ENCODE measurements at places on chromosomes 1 and 21. TPM values are rescaled to one million over a fixed set of nuclear protein-coding genes. Genes with fewer than 3 reads are reported as not detected.

DNA sequence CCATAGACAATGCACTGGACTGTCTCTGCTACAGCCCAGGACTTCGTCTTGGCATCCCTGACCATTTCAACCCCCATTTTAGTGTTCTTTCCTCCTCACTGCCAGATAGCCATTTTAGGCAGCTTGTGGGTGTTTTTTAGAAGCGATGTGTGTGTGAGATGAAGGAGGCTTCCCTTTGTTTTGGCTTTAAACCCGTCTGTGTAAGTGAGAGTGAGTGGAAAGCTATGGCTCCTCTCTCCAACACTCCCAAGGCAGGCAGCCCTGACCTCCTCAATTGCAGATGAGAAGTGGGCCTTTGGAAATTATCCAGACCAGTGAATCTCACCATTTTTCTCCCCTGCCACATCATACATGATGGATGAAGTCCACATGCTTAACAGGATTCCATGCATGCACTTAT is 70.3 kb upstream of the PGBD5 start:
- no peak overlapping the region for H3K27ac ChIP-seq
- H3K36me3 ChIP-seq = no peaks in the 10 kb centered on the region
- no peaks in the 10 kb centered on the region for H3K4me1 ChIP-seq
- DNase-seq = no peak
- no peak overlapping the region for H3K4me3 ChIP-seq

DNA sequence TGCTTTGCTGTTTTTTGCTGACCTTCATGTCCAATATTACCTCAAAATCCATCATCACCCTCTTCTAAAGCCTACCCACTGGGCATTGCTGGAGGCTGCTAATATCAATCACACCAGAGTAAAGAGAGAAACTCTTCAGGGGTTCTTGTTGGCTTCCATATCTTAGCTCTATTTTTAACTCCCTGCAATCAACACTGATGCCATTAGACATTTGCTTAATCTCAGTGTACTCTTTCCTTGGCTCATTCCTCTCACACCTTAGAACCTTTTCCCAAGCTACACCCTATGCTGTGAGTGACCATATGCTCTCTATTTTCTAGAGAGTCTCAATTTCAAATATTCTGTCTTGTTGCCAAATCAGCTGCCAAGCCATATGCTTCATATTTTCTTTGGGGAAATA is 40.6 kb upstream of the RABGAP1L start:
- H3K27ac ChIP-seq = no peak overlapping the region
- no peak for DNase-seq
- no peaks in the 10 kb centered on the region for H3K4me1 ChIP-seq

DNA sequence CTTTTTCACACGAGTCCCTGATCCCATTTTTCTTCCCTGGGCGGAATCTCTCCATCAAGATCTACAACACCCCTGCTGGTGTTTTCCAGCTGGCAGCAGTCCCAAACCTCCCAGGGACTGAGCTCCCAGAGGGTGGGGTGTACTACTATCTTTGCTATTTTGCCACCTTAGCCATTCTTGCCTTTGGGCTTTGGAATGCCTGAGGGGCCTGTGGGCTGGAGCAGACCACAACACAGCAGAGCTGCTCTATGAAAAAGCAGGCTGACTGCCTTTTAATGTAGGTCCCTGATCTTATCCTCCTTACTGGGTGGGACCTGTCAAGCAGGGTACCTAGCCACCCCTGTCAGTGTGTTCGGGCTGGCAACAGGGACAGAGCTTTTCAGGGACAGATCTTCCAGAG is 91.9 kb downstream of the KCNT2 start:
- DNase-seq = no peak
- no peaks in the 10 kb centered on the region for H3K4me1 ChIP-seq
- no peak overlapping the region for H3K4me3 ChIP-seq

- no peak overlapping the region for H3K4me3 ChIP-seq
- no peak overlapping the region for H3K27ac ChIP-seq
- no peaks in the 10 kb centered on the region for H3K4me1 ChIP-seq
- no peaks in the 10 kb centered on the region for H3K27me3 ChIP-seq
- no peaks in the 10 kb centered on the region for H3K36me3 ChIP-seq
Measured at GRCh38 chr1:68361346-68361910, 88.3 kb downstream of the RPE65 start.

DNA sequence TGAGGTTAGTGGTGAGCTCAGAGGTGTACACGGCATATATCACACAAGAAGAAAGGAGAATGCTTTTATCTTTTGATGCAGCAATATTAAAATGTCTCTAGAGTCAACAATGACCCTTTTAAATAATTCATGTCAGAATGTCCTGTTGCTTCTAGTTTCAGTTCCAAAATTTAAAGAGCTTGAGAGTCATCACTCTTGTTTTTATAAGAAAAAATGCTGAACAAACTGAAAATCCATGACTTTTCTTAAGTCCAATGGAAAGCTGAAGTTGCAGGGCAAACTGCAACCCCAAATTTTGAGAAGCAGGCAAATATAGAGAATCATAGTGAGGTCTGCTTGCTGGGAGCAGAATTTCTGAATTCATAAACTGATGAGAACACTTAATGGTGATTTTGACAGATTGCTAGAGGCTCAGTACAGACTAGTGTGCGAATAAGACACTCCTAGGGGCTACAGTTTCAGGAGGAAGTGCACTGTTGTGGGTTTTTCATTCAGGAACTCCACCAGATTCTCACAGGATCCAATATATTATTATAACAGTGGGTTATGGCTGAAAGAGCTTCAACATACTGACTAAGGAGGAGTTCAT is 135.1 kb downstream of the CLIC6 start:
- DNase-seq = no peak
- H3K27ac ChIP-seq = peak overlapping the region; percentile 62
- peaks cover 79% of the 10 kb centered on the region for H3K4me1 ChIP-seq
- no peaks in the 10 kb centered on the region for H3K27me3 ChIP-seq

DNA sequence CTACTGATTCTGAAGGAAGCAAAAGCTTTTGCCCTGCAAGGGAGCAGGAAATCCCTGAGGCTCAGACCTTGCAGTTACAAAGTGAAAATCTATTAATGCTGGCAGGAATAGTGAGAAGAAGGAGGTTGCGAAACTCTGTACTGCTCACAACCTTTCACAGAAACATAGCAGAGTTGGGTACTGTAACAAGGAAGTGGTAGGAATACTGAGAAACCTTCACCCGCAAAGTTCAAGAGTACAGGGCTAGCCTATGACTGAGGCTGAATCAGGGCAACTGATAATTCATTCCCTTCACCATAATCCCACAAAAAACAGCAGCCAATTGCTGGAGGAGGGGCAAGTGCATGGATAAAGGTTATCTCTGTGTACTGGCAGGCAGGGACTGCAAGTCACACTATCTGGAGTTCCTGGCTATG is 23.9 kb upstream of the KCTD3 start:
- no peaks in the 10 kb centered on the region for H3K27me3 ChIP-seq
- no peak overlapping the region for H3K4me3 ChIP-seq
- DNase-seq = no peak
- H3K36me3 ChIP-seq = no peaks in the 10 kb centered on the region
- no peak overlapping the region for H3K27ac ChIP-seq

GRCh38 chr1:228471762-228472398 is 15.3 kb upstream of the RNF187 start:
- no peak for DNase-seq
- no peaks in the 10 kb centered on the region for H3K36me3 ChIP-seq
- no peak overlapping the region for H3K4me3 ChIP-seq
- no peaks in the 10 kb centered on the region for H3K4me1 ChIP-seq

DNA sequence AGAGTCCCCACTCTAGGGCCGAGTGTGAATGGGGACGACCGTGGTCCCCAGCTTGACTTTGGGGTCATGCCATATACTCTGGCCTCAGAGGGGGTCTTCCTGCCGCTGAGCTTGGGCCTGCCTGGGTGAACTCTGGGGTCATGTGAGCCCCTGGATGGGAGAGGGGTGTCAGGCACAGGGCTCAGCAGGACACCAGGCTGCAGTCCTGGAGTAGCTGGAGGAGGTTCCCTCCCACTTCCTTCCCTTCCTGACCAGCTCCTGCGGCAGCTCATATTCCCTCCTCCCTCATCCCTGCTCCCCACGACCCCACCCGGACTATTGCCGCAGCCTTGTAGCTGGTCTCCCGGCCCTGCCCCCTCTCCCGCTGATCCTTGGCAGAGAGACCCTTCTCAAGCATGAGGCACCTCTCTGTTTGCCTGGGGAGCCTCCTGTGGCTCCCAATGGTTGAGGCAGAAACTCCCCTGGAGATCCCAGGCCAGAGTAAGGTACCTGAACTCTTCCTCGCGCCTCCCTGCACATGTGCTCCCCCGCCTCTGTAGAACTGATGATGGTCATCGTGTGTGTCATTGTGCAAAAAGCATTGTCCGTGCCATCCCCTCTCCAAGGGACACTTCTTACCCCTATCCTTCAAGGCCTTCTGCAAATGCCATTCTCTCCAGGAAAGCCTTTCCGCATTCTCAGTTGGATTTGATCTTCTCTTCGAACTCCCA is 1.8 kb downstream of the TNFRSF1B start:
- no peak for DNase-seq
- H3K27me3 ChIP-seq = peaks cover 32% of the 10 kb centered on the region
- H3K4me3 ChIP-seq = no peak overlapping the region

GRCh38 chr1:193251950-193252349 is 65.5 kb upstream of the B3GALT2 start:
- no peaks in the 10 kb centered on the region for H3K4me1 ChIP-seq
- H3K27me3 ChIP-seq = no peaks in the 10 kb centered on the region
- DNase-seq = no peak
- peaks cover 8% of the 10 kb centered on the region for H3K36me3 ChIP-seq
- H3K27ac ChIP-seq = no peak overlapping the region

DNA sequence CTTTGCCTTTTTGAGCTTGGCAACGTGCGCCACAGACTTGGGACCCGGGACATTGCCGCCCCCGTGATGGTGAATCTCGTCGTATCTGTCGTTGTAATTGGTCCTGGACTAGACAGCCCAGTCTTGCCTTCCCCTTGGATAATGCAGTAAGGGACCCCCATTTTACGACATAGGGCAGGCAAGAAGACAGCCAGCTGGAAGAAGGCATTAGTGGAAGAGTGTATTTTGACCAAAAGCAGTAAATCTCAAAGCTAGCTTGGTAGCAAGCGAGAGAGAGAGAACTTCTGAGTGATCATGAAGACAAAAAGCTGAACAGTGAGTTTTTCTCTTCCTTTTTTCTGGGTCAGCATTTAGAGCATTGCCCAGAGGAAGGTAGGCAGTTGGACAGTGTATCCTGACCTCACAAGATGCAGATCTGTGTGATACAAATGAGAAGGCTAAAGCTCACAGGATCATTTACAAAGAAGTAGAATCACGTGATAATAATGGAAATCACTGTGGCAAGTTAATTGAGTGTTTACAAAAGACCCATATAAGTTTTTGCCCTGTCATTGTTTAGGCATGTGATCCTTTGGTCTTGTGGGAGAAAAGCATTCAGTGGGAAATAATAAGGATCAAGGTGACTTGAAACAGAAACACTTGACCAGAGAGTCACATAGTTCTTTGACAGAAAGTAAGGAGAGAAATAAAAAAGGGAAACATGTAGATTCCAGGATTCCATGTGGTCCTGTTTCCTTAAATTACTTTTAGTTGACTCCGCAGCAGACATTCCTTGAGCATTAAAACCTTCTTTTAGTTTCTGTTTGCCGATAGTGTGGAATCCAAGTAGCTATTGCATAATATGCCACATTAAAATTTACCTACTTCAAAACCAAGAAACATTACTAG is 66.3 kb downstream of the CNST start:
- peaks cover 2% of the 10 kb centered on the region for H3K36me3 ChIP-seq
- no peak overlapping the region for H3K27ac ChIP-seq
- no peaks in the 10 kb centered on the region for H3K4me1 ChIP-seq
- no peaks in the 10 kb centered on the region for H3K27me3 ChIP-seq

DNA sequence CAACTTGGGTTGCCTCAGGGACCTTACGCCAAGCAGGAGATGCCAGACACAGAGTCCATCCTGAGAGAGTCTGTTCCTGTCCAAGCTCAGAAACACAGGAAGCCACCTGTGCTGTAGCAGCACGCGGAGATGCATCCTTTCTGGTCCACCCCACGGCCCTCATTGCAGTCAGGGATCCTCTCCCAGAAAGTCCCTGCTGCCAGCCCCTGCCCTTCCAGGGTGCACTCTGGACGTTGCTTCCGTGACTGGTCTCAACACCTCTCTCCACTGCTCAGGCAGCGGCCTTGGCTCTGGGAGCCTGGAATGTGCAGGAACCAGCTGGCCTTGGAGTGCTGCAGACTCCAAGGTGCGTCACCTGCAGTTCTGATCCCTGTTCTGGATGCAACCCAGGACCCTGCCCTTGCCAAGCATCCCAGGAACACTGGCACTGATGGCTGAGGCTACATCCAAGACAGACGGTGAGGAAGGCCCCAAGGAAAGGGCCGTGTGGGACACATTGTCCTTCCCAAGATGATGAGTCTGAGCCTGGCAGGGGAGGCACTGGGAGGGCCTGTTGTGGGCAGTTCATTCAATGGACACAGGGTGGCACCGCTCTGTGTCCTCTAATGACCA is 21.7 kb upstream of the COL6A1 start:
- no peak for DNase-seq
- H3K4me3 ChIP-seq = no peak overlapping the region
- no peak overlapping the region for H3K27ac ChIP-seq
- H3K4me1 ChIP-seq = no peaks in the 10 kb centered on the region
- H3K27me3 ChIP-seq = peaks cover 7% of the 10 kb centered on the region

- no peaks in the 10 kb centered on the region for H3K36me3 ChIP-seq
- no peaks in the 10 kb centered on the region for H3K4me1 ChIP-seq
Measured at GRCh38 chr21:33022828-33023573, 2.7 kb upstream of the OLIG2 start.

DNA sequence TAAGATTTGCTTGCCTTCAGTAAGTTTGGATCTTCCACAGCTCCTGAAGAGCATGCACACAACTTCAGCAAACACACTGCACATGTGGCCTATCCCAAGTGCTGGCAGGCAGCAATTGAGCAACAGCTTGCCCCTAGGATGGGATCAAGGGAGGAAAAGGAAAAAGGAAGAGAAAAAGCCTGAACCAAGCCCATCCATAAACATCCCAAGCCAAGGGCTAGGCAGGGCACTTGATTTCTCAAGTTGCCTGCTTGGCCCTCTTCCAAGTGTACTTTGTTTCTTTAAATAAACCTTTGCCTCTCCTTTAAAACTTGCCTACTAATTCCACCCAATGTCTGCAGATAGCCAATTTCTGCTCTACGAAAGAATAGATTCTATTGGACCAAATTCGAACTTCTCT is 49.0 kb upstream of the OLFM3 start:
- no peaks in the 10 kb centered on the region for H3K36me3 ChIP-seq
- no peak for DNase-seq
- no peaks in the 10 kb centered on the region for H3K27me3 ChIP-seq
- no peak overlapping the region for H3K4me3 ChIP-seq
- no peaks in the 10 kb centered on the region for H3K4me1 ChIP-seq

GRCh38 chr21:20301395-20301794 is 696.8 kb upstream of the NCAM2 start:
- H3K4me3 ChIP-seq = no peak overlapping the region
- no peaks in the 10 kb centered on the region for H3K27me3 ChIP-seq
- DNase-seq = no peak
- H3K36me3 ChIP-seq = no peaks in the 10 kb centered on the region
- no peaks in the 10 kb centered on the region for H3K4me1 ChIP-seq

GRCh38 chr1:199976496-199977144 is 50.9 kb upstream of the NR5A2 start:
- H3K27ac ChIP-seq = no peak overlapping the region
- H3K4me1 ChIP-seq = no peaks in the 10 kb centered on the region
- no peak overlapping the region for H3K4me3 ChIP-seq
- H3K27me3 ChIP-seq = no peaks in the 10 kb centered on the region
- H3K36me3 ChIP-seq = no peaks in the 10 kb centered on the region

ELOA gene
- 31.8 TPM for polyA plus RNA-seq

KCNT2 gene
- polyA plus RNA-seq = not detected

LRRC3 gene
- polyA plus RNA-seq = 1.9 TPM

HTR6 gene
- polyA plus RNA-seq = not detected
